ENCODE measurements at places on chromosomes 6 and 20. TPM values are rescaled to one million over a fixed set of nuclear protein-coding genes. Genes with fewer than 3 reads are reported as not detected.

The ABHD16B gene
- total RNA-seq, result not detected

The GABBR1 gene
- 175 TPM for total RNA-seq

The LY6G6C gene
- not detected for total RNA-seq

The CYP24A1 gene
- 1.2 TPM for total RNA-seq

The PPP1R3D gene
- 6.5 TPM for total RNA-seq

Data from diencephalon (tissue), 1 donor.